Uterine smooth muscle cell (primary cell): ENCODE measurements at places on chromosomes 2 and 18. TPM values are rescaled to one million over a fixed set of nuclear protein-coding genes. Genes with fewer than 3 reads are reported as not detected.

Gene GULP1
- total RNA-seq = 68.8 and 80.1 TPM in 2 replicates

Gene ASB18
- total RNA-seq = not detected in 2 replicates

Gene TNFAIP6
- total RNA-seq = 67.4 and 190 TPM in 2 replicates

Gene MEP1B
- not detected in 2 replicates for total RNA-seq

Gene RGPD8
- 7.1 and 9.5 TPM in 2 replicates for total RNA-seq

Gene SPP2
- not detected in 2 replicates for total RNA-seq

Gene ANKRD62
- total RNA-seq = not detected in 2 replicates
